ENCODE measurements at places on chromosomes 5 and 9.
A peak's percentile ranks its signal among the peaks of the same experiment; 100 is the strongest.

GRCh38 chr9:92512622-92513021 lies 23.2 kb downstream of the ECM2 start:
- DNase-seq: no peak

DNA sequence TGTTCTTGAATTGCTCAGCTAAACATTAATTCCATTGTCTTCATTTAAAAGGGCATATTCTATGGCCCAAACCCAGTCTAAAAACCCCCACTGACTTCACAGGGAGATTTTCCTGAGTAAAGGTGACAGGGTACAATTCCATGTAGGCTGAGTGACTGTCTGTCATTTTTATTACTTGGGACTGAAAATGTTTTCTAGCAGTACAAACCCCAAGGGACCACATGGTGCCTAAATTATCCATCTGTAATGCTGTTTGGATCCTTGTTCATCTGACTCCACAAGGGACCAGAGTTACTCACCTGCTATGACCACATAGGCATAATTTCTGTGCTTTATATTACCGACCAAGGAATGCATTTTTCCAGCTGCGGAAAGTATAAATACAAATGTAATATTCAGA lies 349.1 kb downstream of the ZNF608 start:
- no peak for DNase-seq

- DNase-seq: no peak
Observed at GRCh38 chr9:89361031-89361430, 42.7 kb downstream of the SECISBP2 start.

DNA sequence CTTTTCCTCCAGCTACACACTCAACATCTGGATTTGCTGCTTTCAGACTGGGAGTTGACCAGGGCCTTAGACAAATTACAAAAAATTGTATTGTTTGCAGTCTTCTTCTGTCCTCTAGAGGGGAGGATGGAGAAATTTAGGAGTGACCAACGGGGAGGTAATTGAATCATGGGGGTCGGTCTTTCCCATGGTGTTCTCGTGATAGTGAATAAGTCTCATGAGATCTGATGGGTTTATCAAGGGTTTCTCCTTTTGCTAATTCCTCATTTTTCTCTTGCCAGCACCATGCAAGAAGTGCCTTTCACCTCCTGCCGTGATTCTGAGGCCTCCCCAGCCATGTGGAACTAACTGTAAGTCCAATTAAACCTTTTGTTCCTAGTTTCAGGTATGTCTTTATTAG lies 4.2 kb downstream of the IFNA8 start:
- no peak for DNase-seq

DNA sequence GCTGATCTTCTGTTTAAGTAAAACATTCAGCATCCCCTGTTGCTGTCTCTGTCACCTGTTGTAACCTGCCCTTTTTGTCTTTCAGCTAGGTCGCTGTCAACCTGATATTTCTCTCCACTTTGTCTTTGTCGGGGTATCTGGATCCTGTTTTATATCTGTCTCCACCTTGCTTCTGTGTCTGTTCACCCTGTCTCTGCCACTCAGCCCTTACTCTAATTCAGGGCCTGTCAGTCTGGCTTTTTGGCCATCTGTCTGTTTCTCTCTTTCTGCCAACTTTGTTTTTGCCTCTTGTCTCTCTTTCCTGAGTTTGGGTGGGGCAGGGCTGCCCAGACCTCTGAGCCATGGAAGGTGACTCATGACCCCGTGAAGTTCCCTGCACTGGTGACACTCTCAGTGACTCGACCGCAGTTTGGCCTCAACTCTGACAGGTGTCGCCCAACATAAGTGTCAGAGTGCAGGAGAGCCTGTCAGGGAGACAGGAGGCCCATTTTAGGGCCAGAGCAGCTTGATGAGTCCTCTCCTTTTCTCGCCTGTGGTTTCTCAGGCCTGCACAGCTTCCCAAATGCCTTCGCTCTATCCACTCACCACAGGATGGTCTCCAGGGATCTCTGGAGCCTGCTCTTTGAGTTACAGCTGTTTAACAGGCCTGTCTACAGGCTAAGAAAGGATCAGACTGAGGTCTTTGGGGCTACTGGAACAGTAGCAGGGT lies 868 bp downstream of the ZBTB43 start:
- DNase-seq: peak; percentile 40

DNA sequence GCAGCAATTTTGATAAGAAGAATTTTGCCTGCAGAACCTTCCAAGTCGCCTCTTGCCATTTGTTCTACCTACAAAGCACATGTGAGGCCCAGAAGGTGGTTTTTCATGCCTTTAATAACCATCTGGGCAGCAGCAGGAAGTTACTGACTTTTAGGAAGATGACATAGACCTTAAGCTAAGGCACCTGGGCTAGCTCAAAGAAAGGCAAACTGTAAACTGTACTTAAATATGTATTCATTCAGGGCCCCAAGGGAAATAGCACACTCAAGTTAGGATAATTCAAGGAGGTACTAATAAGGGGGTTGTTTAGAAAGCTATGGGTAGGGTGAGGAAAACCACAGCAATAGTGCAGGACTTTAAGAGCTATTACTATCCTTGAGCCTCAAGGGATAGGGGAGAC lies 57.3 kb upstream of the HSPB3 start:
- DNase-seq: no peak

DNA sequence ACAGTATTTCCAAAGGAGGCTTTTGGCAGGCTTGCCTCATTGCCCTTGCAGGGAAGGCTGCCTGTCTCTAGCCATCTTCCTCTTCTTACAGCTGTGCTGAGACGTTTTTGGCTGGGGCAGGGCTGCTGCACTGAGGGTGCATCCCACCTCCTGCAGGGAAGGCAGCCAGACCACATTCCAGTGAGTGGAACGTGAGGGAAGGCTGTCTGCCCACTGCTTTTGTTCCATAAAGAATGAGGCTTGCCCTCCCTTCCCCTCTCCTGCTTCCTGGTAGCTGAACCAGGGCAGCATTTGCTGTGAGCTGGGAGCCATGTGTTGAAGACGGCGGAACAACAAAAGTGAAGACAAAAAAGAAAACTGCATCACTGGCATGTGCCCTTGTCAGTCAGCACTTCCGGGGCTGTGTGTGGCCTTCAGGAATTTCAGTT lies 16.8 kb downstream of the MGAT1 start:
- DNase-seq: no peak

DNA sequence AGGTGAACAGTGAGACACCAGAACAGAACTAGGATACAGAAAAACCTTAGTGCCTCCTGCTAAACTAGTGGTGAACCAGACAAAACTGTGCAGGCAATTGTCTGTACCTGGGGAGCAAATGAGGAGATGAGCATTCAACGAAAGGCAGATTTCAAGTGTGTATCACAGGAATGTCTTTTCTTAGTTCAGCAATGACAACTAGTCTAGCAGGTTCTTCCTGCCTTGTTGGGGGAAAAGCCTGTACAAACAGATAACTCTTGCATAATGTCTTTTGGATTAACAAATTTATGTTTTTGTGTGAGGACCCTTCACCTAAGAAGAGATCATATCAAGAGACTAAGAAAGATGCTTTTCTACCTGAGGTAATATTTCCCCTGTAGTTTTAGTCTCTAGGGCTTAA lies 21.8 kb upstream of the DENND4C start:
- no peak for DNase-seq

- no peak for DNase-seq
Observed at GRCh38 chr9:135773530-135774238, 71.7 kb downstream of the KCNT1 start.

DNA sequence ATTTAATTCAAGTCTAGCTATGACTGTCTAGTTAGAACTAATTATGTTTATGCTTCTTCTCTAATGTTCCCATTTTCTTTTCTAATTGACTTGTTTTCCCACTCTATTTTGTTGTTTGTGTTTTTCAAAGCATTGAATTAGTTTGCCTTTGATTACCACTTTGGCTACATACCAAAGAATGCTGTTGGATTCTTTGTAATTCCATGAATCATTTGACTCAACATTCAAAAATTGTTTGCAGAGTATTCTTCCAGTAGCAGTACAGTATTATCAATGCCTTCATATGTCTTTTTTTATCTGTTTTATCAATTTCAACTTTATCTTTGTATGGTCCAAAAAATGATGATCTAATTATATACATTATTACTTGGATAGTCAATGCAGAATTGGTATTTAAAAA lies 288.7 kb downstream of the RFX3 start:
- no peak for DNase-seq

DNA sequence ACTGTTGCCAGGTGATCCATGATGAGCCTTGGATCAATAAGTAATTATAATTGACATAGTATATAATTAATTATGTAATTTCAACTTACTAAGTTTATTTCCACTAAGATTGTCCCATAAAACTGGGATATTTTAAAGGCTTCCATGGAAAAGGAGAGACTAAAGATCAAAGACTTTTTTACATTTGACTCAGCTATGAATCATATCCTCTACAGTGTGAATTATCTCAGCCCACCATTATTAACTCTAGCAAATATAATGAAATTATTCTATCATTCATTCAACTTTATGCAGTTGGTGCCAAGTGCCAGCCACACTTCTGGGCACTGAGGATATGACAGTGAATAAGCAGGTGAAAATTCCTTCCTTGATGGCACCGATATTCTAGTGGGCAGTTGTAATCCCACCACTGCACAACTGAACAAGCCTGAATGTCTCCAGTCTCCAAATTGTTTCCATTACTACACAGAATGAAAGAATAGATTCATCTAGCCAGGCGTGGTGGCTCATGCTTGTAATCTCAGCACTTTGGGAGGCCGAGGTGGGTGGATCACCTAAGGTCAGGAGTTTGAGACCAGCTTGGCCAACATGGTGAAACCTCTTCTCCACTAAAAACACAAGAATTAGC lies 21.9 kb upstream of the TXN start:
- DNase-seq: no peak

DNA sequence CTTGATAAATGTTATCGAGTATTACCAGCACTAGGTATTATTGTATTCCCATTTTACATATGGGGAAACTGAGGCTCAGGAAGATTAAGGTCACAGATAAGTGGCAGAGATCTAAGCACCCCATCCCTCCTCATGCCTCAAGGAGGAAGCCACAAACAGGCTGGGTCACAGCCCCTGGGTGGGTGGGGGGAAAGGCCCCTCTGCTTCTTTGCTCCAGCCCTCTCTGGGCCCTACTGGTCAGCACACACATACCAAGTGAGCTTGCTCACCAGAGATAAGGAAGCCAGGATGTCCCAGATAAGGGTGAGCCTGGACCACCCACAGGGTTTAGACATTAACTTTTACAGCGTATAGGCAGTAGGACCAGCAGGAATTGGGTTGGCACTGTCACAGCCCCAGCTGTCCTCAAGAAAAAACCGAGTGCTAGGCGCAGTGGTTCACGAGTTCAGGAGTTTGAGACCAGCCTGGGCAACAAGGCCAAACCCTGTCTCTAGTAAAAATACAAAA lies 45.3 kb downstream of the STK10 start:
- DNase-seq: no peak

GRCh38 chr9:17519761-17520160 lies 59.1 kb upstream of the SH3GL2 start:
- no peak for DNase-seq

DNA sequence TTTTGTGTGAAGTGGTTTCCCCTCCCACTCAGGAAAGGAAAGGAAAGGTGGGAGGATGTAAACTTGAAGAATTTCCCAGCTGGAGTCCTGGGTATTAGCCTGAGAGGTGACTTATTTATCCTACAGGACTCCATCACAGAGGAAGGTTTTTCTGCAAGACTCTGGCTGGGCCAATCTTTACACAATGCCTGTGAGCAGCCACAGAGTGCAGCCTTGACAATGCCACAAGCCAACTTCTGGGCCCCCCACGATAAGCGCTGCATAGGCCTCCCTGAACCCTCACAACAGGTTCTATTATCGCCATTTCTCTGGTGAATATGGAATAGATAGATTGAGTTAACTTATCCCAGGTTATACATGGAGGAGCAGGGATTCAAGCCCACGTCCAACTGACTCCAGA lies 12.4 kb downstream of the TTC39B start:
- DNase-seq: no peak

DNA sequence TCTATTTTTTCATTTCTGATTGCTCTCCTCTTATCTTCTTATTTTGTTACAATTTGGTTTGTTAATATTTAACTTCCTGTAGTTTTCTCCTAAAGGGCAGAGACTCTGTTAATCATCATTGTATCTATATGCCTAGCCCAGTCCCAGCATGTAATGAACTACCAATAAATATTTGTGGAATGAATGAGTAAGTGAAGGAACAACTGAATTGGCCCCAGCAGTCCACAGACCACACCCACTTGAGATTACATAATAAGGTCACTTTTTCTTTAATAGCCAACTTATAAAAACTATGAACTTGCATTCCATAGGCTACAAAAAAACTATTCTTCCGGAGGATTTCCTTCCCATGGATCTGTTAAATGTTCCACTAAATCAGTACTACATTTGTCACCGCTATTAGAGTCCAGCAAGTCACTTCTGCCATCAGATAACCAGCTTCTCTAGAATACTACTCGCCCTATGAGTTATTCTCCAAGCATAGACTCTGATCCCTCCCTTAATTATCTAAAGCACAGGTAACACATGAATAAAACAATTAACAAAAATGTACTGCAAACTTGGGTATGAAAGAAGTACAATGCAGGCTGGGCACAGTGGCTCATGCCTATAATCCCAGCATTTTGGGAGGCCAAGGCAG lies 27.5 kb upstream of the TNPO1 start:
- no peak for DNase-seq

DNA sequence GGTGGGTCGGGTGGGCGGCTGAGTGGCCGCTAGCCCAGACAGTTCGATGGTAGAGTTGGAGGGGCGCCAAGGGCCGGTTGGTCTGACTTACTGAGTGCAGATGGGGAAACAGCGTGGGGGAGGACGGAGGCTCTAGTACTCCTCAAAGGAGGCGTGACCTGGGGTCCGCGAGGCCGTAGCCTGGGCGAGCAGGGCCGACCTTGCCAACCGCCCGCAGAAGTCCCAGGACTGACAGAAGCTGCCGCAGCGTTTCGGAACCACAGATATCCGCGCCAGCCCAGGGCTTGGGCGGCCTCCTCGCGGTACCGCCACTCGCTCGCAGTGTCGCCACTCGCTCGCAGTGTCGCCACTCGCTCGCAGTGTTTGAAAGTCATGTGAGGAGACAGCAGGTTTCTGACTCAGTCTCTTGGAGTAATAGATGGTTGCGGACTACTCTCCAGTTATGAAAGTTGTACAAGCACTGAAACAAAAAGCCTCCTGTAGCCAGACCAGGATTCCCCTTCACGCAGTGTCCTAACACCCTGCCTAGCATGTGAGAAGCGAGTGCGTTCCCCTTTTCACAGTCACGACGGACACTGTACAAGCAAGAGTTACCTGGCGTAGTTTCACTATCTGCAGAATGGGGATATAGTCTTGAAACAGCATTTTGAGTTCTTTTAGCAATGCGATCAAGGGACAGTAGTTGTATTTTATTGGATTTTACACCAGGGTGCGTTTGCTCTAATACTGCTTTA lies 674 bp downstream of the TMEM38B start:
- DNase-seq: peak; percentile 12

- no peak for DNase-seq
Observed at GRCh38 chr5:96857924-96858323, 18.4 kb upstream of the ERAP2 start.

- DNase-seq: no peak
Observed at GRCh38 chr9:684054-684890, 157.2 kb upstream of the DMRT1 start.

DNA sequence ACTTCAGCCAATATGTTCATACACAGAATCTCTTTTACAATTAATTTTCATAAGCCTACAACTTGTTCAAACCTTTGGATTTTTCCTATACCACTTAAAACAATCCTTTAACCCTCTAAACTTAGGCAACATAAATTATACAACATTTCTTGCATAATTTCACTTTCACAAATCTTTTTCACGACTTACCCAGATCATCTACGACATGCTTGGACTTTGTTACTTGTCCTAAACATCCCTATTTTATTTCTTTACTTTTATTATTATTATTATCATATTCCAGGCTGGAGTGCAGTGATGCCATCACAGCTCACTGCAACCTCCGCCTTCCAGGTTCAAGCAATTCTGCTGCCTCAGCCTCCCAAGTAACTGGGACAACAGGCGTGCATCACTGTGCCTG lies 68.0 kb downstream of the CACNA1B start:
- DNase-seq: no peak

Measured in stimulated activated CD8-positive, alpha-beta memory T cell treated with anti-CD3 and anti-CD28 coated beads, Interleukin-4, amount 100 ng/mL, for 1 hour (primary cell).